ENCODE measurements at places on chromosomes 13 and 19.

DNA sequence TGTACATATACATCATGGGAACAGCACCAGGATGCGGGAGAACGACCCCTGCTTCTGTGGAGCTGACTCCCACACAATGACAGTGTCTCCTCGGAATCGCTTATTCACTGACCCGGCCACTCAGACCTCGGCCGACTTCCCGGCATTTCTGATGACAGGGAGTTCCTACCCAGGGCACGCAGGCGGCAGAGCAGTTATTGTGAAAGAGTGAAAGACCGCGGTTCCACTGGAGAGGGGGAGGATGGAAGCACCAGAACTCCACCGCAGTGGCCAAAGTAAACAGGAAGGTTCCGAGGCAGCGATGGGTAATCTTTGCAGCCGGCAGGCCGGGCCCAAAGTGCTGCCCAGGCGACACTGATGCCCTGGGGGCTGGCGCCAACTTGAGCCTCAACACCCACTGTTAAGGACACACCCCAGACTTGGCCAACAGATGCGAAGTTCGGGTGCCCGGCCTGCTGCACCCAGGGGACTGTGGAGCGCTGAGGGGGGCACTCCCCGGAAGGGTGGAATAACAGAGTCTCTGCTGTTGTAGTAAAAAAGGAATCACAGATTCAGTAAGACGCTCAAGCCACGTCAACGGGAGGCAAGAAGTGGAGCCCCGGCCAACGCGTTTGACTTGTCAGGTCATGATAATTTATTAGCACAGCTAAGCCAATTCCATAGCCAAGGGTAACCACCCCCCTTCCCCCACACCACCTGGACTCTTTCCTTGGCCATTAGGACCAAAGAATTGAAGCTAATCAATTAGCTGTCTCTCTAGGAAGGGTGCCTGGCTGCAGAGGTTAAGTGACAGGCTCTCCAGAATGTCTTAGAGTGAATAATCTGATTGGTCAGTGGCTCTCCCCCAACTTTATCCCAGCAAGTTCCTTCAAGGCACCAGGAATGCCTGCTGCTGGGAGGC, 5.8 kb downstream of the MLLT1 start:
- peaks cover 77% of the 10 kb centered on the region for H3K4me1 ChIP-seq
- H3K27ac ChIP-seq = peak overlapping the region; percentile 89
- H3K4me3 ChIP-seq = peak overlapping the region; percentile 34
- DNase-seq = peak; percentile 75
- no peaks in the 10 kb centered on the region for H3K27me3 ChIP-seq
- H3K36me3 ChIP-seq = peaks cover 18% of the 10 kb centered on the region

GRCh38 chr19:14545716-14546082, 16.3 kb downstream of the TECR start:
- H3K4me1 ChIP-seq = peaks cover 31% of the 10 kb centered on the region
- no peaks in the 10 kb centered on the region for H3K27me3 ChIP-seq
- peaks cover 22% of the 10 kb centered on the region for H3K36me3 ChIP-seq
- H3K27ac ChIP-seq = no peak overlapping the region

DNA sequence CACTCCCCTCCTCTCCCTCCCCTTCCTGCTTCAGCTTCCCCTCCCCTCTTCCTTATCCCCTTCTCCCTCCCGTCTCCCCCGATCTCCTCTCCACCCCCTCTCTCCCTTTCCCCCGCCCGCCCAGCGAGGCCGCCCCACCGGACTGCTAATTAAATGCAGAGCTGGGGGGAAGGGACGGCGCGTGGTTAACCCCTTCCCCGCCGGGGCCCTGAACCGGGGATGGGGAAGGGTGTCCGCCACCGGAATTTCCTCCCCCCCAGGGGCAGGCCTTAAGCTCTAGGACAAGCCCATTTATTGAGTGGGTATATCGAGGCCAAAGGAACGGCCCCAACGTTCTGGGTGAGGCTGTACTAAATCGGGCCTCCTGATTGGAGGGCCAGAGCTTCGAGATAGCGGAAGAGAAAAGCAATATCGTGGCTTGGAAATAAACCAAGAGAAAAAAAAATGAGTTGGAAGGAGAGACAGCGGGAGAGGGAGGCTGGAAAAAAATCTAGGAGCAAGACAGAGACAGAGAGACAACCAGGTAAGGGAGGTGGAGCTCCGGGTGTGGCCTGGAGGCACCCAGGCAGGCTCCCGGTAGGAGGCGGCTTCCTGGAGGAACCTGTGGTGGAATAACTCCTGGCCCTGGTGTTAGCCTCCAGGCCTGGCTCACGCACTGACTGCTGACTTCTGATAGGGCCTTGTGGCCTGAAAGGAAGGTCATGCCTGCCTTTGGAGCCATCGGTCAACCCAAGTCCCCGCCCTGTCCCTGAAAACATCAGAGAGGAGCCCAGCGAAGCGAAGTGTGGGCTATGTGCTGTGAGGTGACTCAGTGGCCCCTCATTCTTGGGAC, 11.6 kb upstream of the JUND start:
- H3K27me3 ChIP-seq = no peaks in the 10 kb centered on the region
- H3K36me3 ChIP-seq = no peaks in the 10 kb centered on the region
- peaks cover 20% of the 10 kb centered on the region for H3K4me1 ChIP-seq
- DNase-seq = peak; percentile 74
- peak overlapping the region; percentile 92 for H3K4me3 ChIP-seq
- peak overlapping the region; percentile 100 for H3K27ac ChIP-seq

GRCh38 chr19:19257137-19257536, 16.0 kb downstream of the TM6SF2 start:
- no peak overlapping the region for H3K4me3 ChIP-seq
- H3K4me1 ChIP-seq = no peaks in the 10 kb centered on the region
- no peaks in the 10 kb centered on the region for H3K36me3 ChIP-seq
- no peak overlapping the region for H3K27ac ChIP-seq
- no peak for DNase-seq

DNA sequence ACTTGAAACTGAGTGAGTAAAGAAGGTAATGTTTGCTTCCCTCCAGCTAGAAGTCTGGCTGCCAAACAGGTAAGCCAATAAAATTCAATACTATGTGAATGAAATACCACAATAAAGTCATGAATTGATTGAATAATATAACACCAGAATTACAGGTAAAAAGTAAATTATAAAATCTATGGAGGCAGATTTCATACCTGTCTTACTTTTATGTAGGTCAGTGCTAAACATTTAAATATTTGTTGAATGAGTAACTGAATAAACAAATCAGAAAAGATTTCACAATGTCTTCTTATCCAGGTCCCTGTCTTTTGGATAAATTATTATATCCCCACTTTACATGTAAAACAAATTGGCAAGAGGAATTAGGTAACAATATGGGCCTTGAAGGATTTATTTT, 62.7 kb downstream of the MICU2 start:
- no peaks in the 10 kb centered on the region for H3K4me1 ChIP-seq
- H3K4me3 ChIP-seq = no peak overlapping the region
- H3K27me3 ChIP-seq = no peaks in the 10 kb centered on the region
- no peak overlapping the region for H3K27ac ChIP-seq

- H3K4me3 ChIP-seq = no peak overlapping the region
- peaks cover 14% of the 10 kb centered on the region for H3K4me1 ChIP-seq
- no peak overlapping the region for H3K27ac ChIP-seq
- H3K36me3 ChIP-seq = no peaks in the 10 kb centered on the region
- DNase-seq = no peak
These were observed 31.1 kb downstream of the ZNF146 start for GRCh38 chr19:36246006-36246481.

DNA sequence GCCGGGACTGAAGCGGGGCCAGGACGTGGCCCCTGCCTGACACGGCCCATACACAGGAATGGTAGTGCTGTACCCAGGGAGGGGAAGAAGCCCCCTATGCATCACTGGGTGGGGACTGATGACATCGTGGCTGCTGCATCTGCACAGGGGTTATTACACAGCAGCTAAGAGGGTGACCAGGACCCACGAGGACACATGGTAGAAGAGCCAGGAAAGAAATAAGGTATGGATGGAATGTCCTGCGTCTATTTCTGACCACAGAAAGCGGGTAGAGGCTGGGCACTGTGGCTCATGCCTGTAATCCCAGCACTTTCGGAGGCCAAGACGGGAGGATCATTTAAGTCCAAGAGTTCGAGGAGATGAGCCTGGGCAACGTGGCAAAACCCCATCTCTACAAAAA, 24.1 kb downstream of the DCAF15 start:
- H3K27ac ChIP-seq = no peak overlapping the region
- no peaks in the 10 kb centered on the region for H3K36me3 ChIP-seq
- no peaks in the 10 kb centered on the region for H3K27me3 ChIP-seq
- H3K4me1 ChIP-seq = peaks cover 9% of the 10 kb centered on the region

- H3K4me1 ChIP-seq = no peaks in the 10 kb centered on the region
- no peak overlapping the region for H3K27ac ChIP-seq
- H3K27me3 ChIP-seq = no peaks in the 10 kb centered on the region
- no peaks in the 10 kb centered on the region for H3K36me3 ChIP-seq
These were observed 387.2 kb downstream of the GPC5 start for GRCh38 chr13:91785431-91786119.

GRCh38 chr13:104355041-104355670, 1288.9 kb upstream of the SLC10A2 start:
- H3K36me3 ChIP-seq = no peaks in the 10 kb centered on the region
- no peaks in the 10 kb centered on the region for H3K27me3 ChIP-seq
- H3K4me1 ChIP-seq = no peaks in the 10 kb centered on the region
- no peak overlapping the region for H3K4me3 ChIP-seq
- H3K27ac ChIP-seq = no peak overlapping the region

GRCh38 chr13:55728247-55728646, 1412.5 kb upstream of the PRR20A start:
- no peak overlapping the region for H3K27ac ChIP-seq
- no peak overlapping the region for H3K4me3 ChIP-seq
- no peaks in the 10 kb centered on the region for H3K36me3 ChIP-seq

- H3K36me3 ChIP-seq = no peaks in the 10 kb centered on the region
- no peak overlapping the region for H3K4me3 ChIP-seq
- H3K27me3 ChIP-seq = no peaks in the 10 kb centered on the region
- H3K4me1 ChIP-seq = no peaks in the 10 kb centered on the region
- no peak for DNase-seq
- no peak overlapping the region for H3K27ac ChIP-seq
These were observed 10.2 kb downstream of the TSC22D1 start for GRCh38 chr13:44565881-44566280.

DNA sequence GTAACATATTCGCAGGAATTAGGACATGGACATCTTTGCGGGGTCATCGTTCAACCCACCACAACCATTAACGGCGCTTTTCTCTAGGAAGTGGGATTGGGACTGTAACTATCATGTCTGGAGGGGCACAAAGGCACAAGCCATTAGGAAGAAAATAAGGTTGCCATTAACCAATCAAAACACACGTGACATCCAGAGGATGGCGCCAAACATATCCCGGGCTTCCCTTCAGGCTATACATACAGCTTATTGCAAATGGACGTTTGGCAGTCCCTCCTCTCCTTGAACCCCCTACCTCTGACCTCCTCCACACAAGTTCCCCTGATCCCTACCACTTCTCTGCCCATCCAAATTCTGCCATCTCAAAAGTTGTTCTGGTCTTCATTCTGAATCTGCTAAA, 26.6 kb upstream of the GSX1 start:
- H3K36me3 ChIP-seq = no peaks in the 10 kb centered on the region
- DNase-seq = no peak
- no peaks in the 10 kb centered on the region for H3K4me1 ChIP-seq
- no peak overlapping the region for H3K27ac ChIP-seq
- no peak overlapping the region for H3K4me3 ChIP-seq
- H3K27me3 ChIP-seq = no peaks in the 10 kb centered on the region

DNA sequence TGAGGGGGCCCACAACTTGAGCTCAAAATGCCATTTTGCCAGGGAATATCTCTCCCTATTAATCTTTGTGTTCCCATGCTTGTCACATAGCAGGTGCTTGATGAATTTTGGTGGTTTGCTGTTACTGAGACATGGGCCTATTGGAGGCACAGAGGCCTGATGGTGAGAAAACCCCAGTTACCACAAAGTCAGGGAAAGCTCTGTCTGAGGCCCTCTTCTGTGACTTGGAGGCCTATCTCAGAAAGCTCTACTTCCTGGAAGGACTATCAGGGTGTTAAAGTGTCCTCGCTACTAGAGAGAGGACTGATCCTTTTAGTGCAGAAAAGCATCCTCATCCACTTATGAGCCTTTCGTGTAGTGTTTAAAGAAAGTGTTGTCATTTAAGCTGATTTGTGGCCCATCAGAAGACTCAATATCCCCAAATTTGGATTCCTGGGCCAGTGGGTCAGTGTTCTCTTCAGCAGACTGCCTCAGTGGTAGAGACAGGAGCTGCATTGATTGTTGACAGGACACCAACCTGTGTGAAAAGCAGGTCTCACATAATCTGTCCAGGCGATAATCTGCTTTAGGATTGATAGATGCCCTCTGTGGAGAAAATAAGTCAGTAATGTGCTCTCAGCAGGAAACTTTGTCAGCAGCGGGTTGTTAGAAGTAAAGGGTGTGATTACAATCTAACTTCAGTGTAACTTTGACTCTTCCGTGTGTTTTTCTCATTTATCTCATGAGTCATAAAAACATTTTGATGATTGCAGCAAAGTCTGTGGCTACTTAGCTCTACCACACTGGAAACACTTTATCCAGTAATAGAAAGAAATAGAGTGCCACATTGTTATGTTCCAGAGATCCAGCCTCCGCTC, 121.0 kb downstream of the AKAP11 start:
- H3K36me3 ChIP-seq = no peaks in the 10 kb centered on the region
- no peak for DNase-seq
- no peak overlapping the region for H3K4me3 ChIP-seq
- H3K4me1 ChIP-seq = no peaks in the 10 kb centered on the region

- H3K4me3 ChIP-seq = no peak overlapping the region
- peaks cover 7% of the 10 kb centered on the region for H3K4me1 ChIP-seq
- no peaks in the 10 kb centered on the region for H3K36me3 ChIP-seq
- H3K27ac ChIP-seq = no peak overlapping the region
- no peak for DNase-seq
- no peaks in the 10 kb centered on the region for H3K27me3 ChIP-seq
These were observed 4.3 kb upstream of the HDGFL2 start for GRCh38 chr19:4467835-4468234.

GRCh38 chr19:19492026-19492610, 23.2 kb downstream of the TSSK6 start:
- H3K4me1 ChIP-seq = peaks cover 34% of the 10 kb centered on the region
- H3K27ac ChIP-seq = no peak overlapping the region
- H3K36me3 ChIP-seq = peaks cover 24% of the 10 kb centered on the region
- H3K4me3 ChIP-seq = no peak overlapping the region
- H3K27me3 ChIP-seq = no peaks in the 10 kb centered on the region

- no peaks in the 10 kb centered on the region for H3K27me3 ChIP-seq
- H3K4me3 ChIP-seq = no peak overlapping the region
- peak overlapping the region; percentile 28 for H3K27ac ChIP-seq
These were observed 113.3 kb upstream of the KL start for GRCh38 chr13:32902874-32903273.

- no peaks in the 10 kb centered on the region for H3K27me3 ChIP-seq
- H3K36me3 ChIP-seq = no peaks in the 10 kb centered on the region
- no peak overlapping the region for H3K4me3 ChIP-seq
- H3K4me1 ChIP-seq = no peaks in the 10 kb centered on the region
- H3K27ac ChIP-seq = no peak overlapping the region
- DNase-seq = no peak
These were observed 148.0 kb upstream of the HTR2A start for GRCh38 chr13:47044842-47045241.

- no peaks in the 10 kb centered on the region for H3K27me3 ChIP-seq
- H3K4me1 ChIP-seq = no peaks in the 10 kb centered on the region
- no peak overlapping the region for H3K4me3 ChIP-seq
- DNase-seq = no peak
- H3K27ac ChIP-seq = no peak overlapping the region
These were observed 365.6 kb upstream of the SLC10A2 start for GRCh38 chr13:103431856-103432255.

- H3K27ac ChIP-seq = no peak overlapping the region
- no peak for DNase-seq
- no peaks in the 10 kb centered on the region for H3K36me3 ChIP-seq
- H3K4me3 ChIP-seq = no peak overlapping the region
These were observed 11.5 kb downstream of the CIB3 start for GRCh38 chr19:16161840-16162239.
